ENCODE measurements at places on chromosomes 12 and 14.

DNA sequence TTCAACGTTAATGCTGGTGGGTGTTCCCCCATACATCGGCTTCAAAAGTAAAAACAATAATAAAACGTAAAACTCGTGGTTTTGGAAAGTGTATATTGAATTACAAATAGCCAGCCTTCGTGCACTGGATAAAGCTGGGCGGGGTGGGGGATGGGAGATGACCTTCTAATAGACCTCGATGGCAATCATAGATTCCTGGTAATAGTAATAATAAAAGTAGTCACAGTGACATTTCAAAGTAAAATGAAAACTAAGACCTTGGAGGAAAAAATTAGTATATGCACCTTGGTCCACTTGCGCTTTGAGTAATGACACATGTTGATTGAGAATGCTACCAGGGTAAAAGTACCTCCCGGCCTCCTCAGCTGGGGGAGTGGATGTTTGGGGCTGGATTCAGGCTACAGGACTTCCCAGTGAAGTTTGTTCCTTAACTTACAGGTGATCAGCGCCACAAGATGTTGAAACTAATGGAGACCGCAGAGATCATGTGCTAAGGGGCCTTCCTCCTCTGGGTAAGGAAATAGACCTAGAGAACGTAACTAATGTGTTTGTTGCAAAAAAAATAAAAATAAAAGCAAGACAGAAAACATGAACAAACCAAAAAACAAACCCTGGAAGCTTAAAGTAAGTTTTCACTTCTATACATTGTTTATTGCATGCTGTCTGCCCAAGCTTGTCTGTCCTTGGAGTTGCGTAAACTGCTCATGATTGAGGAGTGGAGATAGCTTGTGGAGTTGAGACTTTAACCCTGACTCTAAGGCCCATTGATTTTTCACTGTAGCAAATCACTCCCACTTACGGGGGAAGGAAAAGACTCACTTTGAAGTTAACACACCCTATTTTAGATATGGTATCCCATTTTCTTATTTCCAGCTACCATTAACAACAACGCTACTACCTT, 907 bp upstream of the LRIG3 start:
- no peak for DNase-seq

DNA sequence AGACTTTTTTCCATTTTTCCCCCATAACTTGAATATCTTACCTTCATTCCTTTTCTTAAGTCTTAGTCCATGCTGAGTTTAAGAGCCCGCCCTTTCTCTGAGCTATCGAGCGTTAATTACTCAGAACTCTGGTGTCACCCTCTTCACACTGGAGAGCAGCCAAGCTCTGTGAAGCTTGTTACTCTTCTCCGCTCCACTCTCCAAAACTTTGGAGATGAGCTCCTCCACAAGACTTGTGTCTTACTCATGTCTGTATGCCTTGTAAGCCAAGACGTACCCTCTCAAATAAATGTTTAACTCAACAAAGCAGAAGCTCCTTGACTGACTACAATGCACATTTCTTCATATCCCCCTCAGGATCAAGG, 54.7 kb downstream of the DICER1 start:
- peak; percentile 91 for DNase-seq

GRCh38 chr12:2641207-2641606, 153.6 kb upstream of the FKBP4 start:
- DNase-seq = no peak

GRCh38 chr12:65948320-65949008, 124.2 kb downstream of the HMGA2 start:
- no peak for DNase-seq

GRCh38 chr14:66624336-66624937, 116.5 kb downstream of the GPHN start:
- peak; percentile 61 for DNase-seq

- DNase-seq = no peak
Measured at GRCh38 chr12:132606466-132606865, 3.9 kb downstream of the LRCOL1 start.

DNA sequence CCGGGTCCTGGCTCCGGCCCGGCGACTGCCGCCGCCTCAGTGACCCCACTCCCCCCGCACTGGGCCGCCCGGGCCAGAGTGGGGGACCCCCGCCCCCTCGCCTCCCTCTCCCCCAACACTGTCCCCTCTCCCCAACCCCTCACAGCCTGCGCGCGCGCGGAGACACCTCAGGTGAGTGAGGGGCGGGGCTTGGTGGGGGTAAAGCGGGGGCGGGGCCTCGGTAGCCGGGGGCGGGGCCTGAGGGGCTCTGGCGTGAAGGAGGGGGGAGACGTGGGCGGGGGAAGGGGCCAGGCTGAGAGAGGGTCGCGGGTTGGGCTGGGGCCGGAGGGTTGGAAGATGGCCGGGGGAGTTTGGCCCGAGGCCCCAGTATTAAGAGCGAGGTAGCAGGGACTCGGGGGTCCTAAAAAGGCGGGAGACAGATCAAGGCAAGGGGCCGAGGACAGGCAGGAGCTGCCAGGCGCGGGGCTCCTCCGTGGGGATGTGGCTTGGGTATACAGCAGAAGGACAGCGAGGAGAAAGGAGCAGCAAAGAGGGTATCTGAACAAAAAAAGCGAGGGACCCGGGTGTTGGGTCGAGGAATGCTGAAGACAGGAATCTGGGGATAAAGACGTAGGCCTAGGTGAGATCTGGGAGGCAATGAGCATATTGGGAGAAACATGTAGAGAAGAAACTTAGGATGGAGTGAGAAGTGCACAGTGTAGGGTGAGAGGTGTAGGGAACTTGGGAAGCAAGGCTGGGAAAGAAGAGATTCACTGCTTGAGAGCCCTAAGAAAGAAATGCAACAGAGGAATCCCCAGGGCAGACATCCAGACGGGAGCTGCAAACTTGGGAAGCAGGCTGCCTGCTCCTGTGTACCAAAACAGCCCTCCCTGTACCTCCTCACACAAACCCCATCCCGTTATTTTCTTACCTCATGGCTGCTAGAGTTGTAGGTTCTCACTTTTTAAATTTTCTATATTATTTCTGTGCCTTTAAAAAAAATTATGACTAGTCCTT, 10.8 kb downstream of the SUOX start:
- peak; percentile 36 for DNase-seq

- peak; percentile 38 for DNase-seq
Measured at GRCh38 chr14:68794130-68794850, 1.4 kb upstream of the ZFP36L1 start.

GRCh38 chr14:23078692-23079116, 16.2 kb downstream of the ACIN1 start:
- DNase-seq = no peak

DNA sequence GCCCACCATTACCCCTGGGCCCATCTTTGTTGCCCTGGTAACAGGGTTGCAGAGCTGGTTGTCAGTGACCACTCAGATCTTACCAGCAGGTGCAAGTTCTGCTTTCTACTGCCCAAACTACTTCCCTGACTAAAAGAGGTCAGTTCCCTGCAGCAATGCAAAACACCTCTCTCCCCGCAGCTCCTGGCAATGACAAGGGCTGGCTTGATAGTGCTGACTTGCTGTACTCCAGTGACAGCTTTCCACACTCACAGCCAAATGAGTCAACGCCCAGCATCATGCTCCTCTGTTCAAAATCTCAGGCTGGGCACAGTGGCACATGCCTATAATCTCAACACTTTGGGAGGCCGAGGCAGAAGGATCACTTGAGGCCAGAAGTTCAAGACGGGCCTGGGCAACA, 90.6 kb downstream of the CIT start:
- DNase-seq = no peak

GRCh38 chr12:51345681-51346080, 798 bp downstream of the CELA1 start:
- no peak for DNase-seq

- DNase-seq = no peak
Measured at GRCh38 chr14:29836395-29836794, 91.3 kb downstream of the PRKD1 start.

GRCh38 chr12:93413064-93413463, 28.7 kb downstream of the UBE2N start:
- DNase-seq = no peak

DNA sequence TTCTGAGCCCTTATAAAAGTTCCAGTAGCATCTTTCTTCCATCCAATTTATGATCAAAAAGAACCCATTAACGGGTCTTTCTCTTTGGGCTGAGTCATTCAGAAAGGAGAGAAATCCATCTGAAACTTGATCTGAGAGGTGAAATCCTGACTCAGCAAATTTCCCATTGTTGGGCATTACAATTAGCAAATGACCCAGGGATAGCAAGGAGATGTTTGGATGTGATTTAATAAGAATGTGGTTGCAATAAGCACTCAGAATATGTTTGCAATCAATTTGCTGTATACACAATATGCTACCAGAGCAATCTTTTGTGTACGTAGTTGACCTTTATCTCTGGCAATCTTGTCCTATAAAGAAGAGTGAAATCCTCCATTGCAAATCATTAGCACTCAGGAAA, 122.7 kb downstream of the CCDC60 start:
- no peak for DNase-seq

DNA sequence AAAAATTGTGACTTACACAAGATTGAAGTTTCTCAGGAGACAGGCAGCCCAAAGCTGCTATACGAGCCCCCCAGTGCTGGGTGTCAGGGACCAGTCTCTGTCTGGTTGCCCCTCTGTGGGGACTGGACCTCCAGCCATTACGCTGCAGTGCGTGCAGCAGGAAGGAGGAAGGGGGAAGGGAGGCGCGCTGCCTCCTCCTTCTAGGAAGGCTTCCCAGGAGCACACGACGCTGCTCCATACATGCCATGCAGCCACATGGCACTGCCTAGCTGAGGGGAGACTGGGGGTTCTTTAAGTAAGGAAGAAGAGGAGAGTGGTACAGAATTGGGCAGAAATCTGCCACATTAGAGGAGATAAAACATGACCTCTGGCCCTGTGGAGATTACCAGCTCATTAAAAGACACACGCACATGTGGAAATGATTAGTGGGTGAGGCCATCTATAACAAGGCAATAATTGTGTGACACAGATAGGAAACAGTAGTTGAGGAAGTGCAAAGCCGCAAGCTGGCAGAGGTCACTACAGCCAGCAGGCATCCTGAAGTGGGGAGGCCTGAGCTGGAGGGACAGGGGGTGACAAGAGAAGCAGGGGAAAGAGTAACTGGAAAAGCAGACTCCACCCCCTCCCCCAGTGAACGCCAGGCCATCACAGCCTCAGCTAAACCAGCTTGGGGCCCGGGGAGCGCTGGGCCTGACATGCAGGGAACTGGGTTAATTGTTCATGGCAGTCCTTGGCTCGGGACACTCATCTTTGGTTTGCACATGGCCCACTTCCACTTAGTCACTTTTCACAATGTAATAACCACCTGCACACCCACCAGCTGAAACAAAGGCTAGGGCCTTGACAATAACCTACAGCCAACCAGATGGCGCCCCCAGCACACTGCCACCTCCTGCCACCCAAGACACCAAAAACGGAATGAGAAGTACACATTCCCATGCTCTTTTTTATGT, 39.6 kb downstream of the CCDC88C start:
- DNase-seq = peak; percentile 85

- DNase-seq = peak; percentile 30
Measured at GRCh38 chr14:76863724-76864407, 37.7 kb downstream of the LRRC74A start.

DNA sequence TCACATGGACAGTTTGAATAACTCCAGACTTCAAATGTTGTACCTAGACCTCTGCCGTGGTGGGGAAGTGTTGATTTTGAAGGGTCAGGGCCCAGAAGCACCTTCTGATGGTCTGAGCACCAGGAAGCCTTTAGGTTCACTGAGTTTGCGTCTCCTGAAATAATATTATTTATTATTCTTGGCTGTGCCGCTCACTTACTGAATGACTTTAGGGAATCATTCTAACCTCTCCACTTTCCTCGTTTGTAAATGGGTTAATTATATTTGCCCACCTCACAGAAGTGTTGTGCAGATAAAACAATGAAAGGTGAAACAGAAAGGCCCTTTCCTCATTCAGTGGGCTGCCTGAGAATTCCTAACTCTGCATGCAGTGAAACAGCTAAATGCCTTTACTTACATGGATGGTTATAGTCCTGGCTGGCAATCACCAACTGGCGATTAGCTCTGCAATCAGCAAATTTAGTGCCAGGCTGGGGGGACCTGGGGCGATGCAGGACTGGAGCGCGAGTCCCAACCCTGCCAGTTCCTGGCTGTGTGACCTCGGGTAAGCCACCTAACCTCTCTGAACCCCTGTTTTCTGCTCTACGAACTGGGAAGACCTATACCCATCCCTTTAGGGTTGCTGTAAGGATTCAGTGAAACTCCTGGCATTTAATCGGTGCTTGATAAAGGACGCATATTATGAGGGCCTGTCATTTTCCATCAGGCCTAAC, 57.5 kb downstream of the MAP1LC3B2 start:
- no peak for DNase-seq

DNA sequence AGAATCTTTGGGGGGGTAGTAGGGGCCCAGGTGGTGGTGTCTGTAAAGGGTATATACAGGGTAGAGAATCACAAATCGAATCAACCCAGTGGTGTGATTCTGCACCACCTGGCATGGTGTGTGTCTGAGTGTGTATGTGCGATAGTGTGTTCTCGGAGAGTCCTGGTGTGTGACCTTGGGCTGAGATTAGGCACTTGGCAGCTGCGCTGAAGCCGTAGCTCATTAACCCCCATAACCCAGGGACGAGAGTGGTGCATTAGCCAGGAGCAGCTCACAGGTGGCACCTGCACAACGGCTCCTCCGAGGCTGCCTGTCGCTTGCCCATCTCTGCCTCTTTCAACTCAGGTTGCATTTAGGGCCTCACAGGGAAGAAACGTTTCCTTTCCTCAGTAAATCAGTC, 15.6 kb upstream of the TESC start:
- DNase-seq = no peak

DNA sequence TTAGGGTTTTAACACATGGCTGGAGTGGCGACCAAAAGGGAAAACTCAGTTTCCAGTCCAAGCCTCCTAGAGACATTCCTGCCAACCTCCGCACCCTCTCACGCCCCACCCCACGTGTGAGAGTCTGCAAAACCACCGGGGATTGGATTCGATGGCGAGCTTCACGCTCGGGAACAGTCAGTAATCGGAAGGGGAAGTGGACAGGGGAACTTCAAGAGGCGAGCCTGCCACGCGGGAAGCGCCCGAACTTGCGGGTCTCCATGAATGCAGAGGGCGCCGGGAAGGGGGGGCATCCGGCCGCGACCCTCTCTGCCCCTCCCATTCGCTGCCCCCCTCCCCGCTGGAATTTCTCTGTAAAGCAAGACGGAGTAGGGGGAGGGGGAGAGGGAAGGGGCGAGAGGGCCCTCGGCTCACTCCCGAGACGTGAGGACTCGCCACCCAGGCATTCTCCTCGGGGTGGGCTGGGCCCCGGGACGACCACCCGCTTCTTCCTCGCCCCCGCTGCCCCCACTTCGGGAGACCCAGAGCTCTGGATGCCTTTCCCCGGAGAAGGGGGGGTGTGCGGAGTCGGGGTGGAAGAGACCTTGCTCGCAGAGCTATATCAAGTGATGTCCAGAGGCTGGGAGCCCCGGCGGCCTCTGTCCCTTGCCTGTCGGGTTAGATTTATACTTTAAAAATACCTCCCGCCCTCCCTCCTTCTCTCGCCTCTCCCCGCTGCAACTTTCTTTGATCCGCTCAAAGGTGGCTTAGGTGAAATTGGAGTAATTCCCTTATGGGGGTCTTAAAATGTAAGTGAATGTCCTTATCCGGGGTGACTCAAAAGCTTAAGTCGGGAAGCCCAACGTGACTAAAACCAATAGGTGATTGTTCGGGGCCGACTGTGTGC, 2.5 kb upstream of the CCND2 start:
- DNase-seq = peak; percentile 50

- no peak for DNase-seq
Measured at GRCh38 chr12:69241438-69242092, 2.2 kb downstream of the CPSF6 start.

GRCh38 chr12:118456741-118457140, 80.4 kb downstream of the SUDS3 start:
- DNase-seq = no peak

- no peak for DNase-seq
Measured at GRCh38 chr12:22473212-22473611, 71.1 kb downstream of the C2CD5 start.
